ENCODE measurements at places on chromosomes 2 and 18.

- no peak for DNase-seq
Measured at GRCh38 chr2:12244070-12244469, 472.7 kb upstream of the TRIB2 start.

DNA sequence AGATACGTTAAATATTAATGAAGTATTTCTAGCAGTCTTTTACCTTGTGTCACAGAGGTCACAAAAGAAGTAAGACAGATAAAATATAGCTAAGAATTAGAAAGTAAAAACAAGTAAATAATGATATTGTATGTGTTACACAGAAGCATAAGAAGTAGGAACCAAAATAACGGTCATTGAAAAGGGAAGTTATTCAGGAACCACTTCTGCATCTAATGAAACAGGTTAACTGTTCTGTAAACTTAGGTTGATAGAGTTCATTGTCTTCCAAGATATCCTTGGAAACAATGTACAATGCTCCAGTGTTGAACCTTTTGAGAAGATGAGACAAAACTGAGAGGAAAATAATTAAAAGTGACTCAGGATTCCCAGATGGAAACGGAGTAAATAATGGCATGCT lies 57.1 kb upstream of the CD302 start:
- DNase-seq, result no peak

DNA sequence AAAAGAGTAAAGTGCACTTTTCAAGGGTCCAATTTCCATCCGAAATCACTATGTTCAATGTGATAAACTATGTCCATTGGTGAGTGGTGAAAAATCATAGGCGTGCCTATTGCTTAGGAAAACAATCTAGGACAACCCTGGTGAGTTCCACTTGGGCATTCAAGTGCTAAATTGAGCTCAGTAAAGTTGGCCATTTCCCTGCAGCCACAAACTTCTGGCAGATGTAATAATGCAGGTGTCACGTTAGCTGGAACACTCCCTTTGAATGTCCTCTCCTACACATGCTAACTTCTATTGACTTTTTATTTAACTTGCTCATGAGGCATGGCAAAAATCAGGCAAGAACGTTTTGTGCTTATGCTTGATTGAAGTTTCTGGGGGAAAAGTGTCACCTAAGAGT lies 67.1 kb downstream of the CPS1 start:
- no peak for DNase-seq

- DNase-seq, result no peak
Measured at GRCh38 chr2:131567891-131568290, 40.2 kb downstream of the CCDC74A start.

Data from cortex of kidney (tissue), 1 donor.